T follicular helper cell (primary cell): ENCODE measurements at places on chromosomes 5 and 9.

DNA sequence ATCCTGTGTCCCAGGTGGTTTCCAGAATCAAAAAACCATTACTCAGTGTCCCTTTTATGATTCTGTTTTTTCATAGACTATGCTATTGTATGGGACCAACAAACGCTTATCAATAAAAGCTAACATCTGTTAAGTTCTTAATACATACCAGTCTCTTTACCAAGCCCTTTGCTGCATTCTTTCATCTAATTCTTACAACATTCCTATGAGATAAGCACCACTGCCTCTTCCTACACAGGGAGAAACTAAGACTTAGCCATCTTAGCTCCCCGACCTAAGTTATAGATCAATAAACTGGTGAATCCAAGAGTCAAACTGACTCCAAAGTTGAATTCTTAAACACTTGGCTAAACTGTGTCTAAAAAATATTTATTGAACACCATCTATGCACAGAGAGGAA, 26.6 kb downstream of the DRD1 start:
- DNase-seq: no peak

DNA sequence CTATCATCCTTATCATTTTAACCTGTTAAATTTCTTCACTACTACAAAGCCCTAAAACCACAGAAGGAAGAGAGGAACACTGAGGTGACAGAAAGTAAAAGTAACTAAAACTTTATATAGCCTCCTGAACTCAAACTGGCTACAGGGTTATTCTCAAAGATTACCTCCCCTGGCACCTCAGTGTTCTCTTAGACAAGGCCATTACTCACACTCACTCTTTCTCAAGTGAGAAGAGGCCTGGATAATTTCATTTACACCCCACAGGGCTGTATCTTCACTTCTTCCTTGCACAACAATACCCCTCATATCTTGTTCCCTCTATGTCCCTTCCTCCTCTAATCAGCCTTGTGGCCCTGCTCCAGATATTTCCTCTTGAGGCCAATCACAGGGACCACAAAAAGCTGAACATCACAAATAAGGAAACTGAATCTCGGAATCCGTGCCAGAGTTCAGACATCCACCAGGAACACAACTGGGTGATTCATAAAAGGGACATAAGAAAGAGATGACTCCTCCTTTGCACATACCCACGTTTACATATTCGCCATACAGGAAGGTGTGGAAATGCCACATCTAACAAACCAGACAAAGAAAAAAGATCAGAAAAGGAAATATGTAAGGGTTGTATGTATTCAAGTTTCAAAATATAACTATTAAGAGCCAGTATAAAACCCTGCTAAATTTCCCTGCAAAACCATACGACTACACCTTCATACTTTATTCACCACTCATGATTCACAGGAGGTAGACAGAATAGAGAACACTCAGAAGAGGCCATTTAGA, 1.7 kb upstream of the KLHL3 start:
- DNase-seq: peak; percentile 26

DNA sequence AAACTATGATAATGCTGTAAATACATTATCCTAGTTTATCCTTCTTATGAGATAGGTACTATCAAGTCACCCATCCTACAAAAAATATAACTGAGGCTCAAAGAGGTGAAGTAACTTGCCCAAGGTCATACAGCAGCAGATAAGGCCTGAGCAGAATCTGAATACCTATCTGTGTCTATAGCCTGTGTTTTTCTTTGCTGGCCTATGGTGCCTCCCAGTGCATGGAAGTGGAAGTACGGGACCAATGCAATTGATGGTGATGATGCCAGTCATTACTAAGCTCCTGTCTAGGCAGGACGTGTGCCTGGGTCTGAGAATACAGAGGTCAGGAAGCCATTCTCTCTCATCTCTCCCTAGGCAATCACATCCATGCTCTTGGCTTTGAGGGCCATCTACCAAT, 67.8 kb downstream of the FAT2 start:
- no peak for DNase-seq

DNA sequence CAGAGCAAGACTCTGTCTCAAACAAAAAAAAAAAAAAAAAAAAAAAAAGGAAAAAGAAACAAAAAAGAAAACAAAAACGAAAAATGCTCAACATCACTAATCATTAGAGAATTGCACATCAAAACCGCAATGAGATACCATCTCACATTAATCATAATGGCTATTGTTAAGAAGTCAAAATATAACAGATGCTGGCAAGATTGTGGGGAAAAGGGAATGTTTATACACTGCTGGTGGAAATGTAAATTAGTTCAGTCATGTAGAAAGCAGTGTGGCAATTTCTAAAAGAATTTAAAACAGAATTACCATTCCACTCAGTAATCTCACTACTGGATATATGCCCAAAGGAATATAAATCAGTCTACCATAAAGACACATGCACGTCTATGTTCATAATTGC, 50.4 kb upstream of the PRR16 start:
- DNase-seq: no peak

DNA sequence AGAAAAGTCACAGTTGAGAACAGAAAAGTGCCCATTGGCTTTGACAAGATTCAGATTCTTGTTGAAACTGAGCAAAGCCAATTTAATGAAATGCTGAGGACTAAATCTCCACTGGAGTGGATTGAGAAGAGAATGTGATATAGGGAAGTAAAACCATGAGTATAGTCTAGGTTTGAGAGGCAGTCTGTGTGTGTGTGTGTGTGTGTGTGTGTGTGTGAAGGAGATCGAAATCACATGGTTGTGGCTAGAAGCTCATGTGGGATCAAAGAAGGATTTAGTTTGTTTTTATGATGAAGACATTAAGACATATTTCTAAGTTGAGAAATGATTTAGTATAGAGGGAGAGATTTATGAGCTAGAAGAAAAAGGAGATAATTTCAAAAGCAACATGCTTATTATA, 275.7 kb upstream of the DAB2 start:
- no peak for DNase-seq

GRCh38 chr9:134853893-134854292, 26.7 kb upstream of the FCN2 start:
- no peak for DNase-seq

DNA sequence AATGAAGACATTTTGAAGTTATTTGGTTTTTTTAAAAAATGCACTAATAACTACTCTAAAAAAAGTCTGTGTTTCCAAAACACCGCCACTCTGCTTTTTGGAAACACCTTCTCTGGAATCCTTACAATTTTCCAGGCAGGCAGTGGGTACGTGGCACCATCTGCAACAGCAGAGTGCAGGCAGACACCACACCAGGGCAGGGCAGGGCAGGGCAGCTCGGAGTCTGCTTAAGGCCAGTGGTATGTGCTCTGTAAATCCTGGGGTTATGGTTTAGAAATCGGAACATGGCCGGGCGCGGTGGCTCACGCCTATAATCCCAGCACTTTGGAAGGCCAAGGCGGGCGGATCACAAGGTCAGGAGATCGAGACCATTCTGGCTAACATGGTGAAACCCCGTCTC, 97.6 kb downstream of the TLE1 start:
- no peak for DNase-seq

GRCh38 chr5:174338185-174339010, 292.9 kb downstream of the NSG2 start:
- no peak for DNase-seq

GRCh38 chr9:89408628-89409101, 89.2 kb downstream of the SEMA4D start:
- DNase-seq: peak; percentile 63

DNA sequence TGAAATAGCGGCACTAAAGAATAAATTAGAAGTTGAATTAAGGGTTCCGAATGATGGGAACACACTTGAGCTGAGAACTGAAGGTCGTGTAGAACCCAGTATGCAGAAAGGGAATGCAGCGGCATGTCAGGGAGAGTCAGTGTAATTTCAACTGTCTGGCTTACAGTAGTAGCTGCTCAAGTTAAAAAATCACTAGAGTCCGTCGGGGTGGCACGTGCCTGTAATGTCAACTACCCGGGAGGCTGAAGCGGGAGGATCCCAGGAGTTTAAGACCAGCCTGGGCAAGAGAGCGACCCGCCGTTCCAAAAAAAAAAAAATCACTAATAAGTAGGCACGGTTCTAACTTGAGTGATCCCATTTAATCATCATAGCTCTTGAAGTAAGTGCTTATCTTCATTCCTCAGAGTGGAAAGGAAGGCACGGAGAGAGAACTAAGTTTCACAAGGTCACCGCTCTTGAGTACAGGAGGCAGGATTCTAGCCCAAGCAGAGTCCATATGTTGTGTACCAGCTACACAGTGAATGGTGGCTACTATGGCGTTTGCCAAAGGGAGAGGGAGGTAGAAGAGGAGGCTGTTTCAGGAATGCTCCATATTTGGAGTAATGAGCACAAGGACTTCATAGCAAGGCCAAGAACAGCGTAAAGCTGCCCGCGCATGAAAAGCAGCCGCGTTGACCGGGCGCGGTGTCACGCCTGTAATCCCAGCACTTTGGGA, 831 bp downstream of the RMRP start:
- DNase-seq: no peak

DNA sequence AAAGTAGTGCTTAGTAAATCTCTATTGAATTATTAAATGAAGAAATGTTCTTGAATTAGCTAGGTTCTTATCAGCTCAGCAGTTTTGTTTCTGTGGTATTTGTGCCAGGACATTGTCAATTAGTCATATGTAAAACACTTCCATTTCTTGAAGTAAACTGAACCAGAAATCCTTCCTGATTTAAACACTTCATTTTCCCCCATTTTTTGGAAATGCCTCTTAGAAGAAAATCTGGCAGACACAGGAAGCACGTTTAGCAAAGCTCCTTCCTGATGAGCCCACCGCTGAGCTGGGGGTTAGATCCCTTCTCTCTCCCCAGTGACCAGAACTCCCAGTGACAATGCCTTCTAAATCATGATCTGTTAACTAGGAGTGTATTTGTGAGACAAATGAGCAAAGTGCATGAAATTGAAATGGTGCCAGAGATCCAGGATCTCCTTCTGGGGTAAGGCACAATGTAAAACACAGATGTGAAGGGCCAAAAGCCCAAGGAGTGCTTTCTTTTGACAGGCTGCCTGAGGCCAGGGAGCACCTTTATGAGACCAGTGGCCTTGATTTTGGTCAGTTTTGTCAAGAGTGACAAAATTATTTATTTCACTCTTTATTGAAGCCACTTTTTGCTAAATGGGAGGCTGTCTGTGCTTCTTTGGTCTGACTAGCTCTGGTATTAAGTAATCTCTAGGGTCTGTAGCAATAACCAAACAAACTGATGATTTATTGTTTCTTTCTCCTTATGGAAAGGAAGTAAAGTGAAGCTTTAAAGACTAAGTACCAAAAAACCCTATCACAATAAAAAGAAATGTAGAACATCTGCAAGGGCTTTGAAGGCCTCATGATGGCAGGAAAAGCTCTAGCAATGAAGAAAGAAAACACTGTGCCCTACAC, 25.5 kb upstream of the RUSC2 start:
- no peak for DNase-seq

GRCh38 chr9:89425921-89426383, 72.0 kb downstream of the SEMA4D start:
- no peak for DNase-seq

- DNase-seq: no peak
Measured at GRCh38 chr9:84493284-84493947, 152.9 kb upstream of the SLC28A3 start.

GRCh38 chr9:77020413-77021290, 1.2 kb downstream of the FOXB2 start:
- DNase-seq: no peak

DNA sequence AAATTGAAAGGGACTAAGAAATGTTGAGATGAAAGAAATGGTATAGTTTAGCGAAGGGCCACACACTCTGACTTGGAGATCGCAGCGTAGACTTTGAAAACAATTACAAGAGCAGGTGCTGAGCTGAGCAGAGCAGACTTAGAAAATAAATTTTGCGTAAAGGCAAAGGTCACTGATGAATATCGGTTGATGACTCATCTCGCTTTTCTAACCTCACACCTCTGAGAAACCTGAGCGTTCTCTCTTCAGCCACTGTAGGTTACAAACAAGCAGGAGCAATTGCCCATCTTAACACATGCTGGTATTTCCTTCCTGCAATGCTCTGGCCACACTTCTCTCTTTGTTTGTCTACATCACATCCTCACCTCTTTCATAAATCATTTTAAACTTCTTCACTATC, 190.6 kb upstream of the C9orf72 start:
- no peak for DNase-seq

DNA sequence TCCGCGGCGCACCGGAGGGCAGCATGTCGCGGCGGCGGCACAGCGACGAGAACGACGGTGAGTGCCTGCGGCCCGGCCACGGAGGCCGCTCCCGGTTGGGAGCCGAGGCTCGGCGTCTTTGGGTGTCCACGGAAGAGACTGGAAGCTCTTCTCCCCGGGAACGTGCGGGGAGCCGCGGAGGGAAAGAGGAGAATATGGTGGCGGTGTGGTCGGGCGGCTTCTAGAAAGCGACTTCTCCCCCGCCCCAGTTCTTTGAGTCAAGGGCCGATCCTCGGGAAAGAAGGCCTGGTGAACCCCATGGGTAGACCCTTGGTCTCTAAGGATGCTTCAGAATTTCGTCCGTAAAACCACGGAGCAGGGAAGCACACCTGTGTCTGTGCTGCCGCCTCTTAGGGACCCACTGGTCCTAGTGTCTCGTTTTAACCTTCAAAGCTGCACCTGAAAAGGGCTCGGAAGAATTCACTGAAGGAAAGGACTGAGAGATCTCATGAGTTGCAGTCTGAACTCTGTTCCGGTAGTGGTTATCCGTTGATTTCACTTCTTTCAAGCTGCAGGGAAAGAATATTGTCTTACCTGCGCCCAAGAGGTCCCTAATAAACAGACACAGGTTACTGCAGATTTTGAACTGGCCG, 354 bp downstream of the NCBP1 start:
- DNase-seq: no peak

- DNase-seq: no peak
Measured at GRCh38 chr9:91781906-91782305, 168.1 kb downstream of the ROR2 start.

GRCh38 chr9:35232867-35233544, 71.2 kb downstream of the UNC13B start:
- no peak for DNase-seq

DNA sequence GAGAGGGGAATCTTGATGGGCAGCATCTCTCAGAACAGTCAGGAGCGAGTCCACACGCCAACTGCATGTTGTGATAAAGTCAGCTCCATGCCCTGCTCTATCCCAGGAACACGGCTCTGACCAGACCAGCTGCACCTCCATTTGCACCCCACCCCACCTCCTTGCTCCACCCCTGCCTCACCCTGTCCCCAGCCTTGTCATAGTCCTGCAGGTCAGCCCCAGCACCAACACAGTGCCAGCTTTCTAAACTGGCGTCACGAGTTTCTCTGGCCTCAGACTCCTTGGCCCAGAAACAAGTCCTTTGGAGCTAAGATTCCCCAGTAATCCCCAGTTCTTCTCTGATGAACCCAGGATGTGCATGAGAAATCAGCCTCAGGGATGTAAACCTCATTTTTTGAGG, 23.5 kb downstream of the GGTA1 start:
- no peak for DNase-seq

DNA sequence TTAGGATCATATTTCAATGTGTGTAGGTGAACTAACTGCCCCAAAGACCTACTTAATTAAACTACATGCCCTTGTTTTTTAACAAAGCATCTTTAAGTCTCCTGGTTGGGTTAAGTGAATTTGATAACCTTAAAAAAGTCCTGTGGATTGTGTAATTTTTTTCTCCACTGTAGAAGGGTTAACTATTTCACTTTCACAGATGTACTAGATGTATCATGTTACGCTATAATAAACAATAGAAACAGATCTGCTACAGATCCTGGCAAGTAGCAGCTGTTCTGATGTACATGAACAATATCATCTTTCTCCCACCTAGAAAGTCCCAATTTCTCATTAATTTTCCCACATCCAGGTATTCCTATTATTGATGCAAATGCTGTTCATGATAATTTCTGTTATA, 18.9 kb downstream of the KIF24 start:
- DNase-seq: no peak

GRCh38 chr9:88775037-88775471, 216.2 kb upstream of the S1PR3 start:
- no peak for DNase-seq
